Panc1 (cell line): ENCODE measurements at places on chromosomes 5 and 9.

DNA sequence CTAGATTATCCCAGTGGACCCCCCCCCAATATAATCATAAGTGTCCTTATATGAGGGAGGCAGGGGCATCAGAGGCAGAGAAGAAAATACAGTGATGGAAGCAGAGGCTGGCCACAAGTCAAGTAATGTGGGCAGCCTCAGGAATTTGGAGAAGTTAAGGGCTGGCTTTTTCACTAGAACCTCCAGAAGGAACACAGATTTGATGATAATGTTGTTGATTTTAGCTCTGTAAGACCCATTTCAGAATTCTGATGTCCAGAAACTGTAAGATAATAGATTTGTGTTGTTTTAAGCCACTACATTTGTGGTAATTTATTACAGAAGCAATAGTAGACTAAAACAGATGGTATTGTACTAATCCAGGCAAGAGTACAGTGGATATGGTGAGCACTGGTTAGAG is 36.3 kb upstream of the LRRTM2 start:
- H3K27ac ChIP-seq: no peak overlapping the region
- H3K4me3 ChIP-seq: no peak overlapping the region
- H3K36me3 ChIP-seq: no peaks in the 10 kb centered on the region
- H3K27me3 ChIP-seq: no peaks in the 10 kb centered on the region
- H3K4me1 ChIP-seq: no peaks in the 10 kb centered on the region

GRCh38 chr9:118038713-118039112 is 334.5 kb downstream of the TLR4 start:
- no peaks in the 10 kb centered on the region for H3K27me3 ChIP-seq
- no peaks in the 10 kb centered on the region for H3K36me3 ChIP-seq
- no peak overlapping the region for H3K27ac ChIP-seq
- no peak overlapping the region for H3K4me3 ChIP-seq
- H3K4me1 ChIP-seq: no peaks in the 10 kb centered on the region
- no peak for DNase-seq

- H3K36me3 ChIP-seq: peaks cover 6% of the 10 kb centered on the region; the same call in 1 of the 2 replicates
- no peak overlapping the region for H3K4me3 ChIP-seq
- no peaks in the 10 kb centered on the region for H3K27me3 ChIP-seq
- no peak for DNase-seq
- H3K4me1 ChIP-seq: peaks cover 5% of the 10 kb centered on the region
- H3K27ac ChIP-seq: no peak overlapping the region
Measured at GRCh38 chr9:100355561-100355960, 2.8 kb upstream of the TEX10 start.

- no peak overlapping the region for H3K27ac ChIP-seq
- no peak overlapping the region for H3K4me3 ChIP-seq
- peaks cover 5% of the 10 kb centered on the region; the same call in 1 of the 2 replicates for H3K36me3 ChIP-seq
- no peaks in the 10 kb centered on the region for H3K4me1 ChIP-seq
Measured at GRCh38 chr5:38483805-38484398, 72.5 kb downstream of the LIFR start.

- no peak for DNase-seq
- H3K27me3 ChIP-seq: no peaks in the 10 kb centered on the region
- no peak overlapping the region for H3K27ac ChIP-seq
- H3K4me3 ChIP-seq: no peak overlapping the region
- H3K36me3 ChIP-seq: no peaks in the 10 kb centered on the region
Measured at GRCh38 chr5:143413958-143414669, 10.6 kb upstream of the NR3C1 start.

DNA sequence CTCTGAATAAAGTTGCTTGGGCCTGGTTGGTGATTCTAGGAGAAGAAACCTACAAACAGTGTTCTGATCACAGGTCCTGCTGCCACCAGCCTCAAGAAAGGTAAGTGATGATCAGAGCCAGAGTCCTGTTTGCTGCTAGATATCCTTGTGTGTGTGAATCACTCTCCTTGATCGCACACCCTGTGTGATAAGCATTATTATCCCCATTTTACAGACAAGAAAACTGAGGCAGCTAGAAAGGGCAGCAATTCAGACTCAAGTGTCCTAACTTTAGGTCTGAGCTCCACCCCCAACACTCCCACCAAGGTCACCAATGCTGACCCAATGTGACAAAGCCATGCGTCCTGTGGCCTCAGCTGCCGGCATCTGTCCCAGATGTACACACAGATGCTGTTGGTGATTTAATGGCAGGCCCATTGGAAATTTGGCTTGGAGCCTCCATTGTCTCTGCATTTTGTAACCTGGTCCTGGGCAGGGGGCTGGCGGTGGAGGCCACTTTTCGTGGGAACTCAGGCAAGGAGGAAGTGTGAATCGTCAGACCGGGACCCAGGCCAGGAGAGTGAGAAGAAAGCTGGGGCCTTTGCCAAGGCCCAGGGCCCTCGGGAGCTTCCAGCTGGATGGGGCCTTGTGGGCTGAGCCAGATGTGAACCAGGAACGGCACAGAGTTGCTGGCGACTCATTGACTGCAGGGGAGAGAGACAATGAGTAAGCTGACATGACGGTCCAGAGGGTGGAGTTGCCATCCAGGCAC is 29.8 kb upstream of the GGTA1 start:
- H3K27me3 ChIP-seq: no peaks in the 10 kb centered on the region
- H3K4me1 ChIP-seq: no peaks in the 10 kb centered on the region
- no peak overlapping the region for H3K4me3 ChIP-seq
- DNase-seq: no peak
- no peaks in the 10 kb centered on the region for H3K36me3 ChIP-seq
- H3K27ac ChIP-seq: no peak overlapping the region

DNA sequence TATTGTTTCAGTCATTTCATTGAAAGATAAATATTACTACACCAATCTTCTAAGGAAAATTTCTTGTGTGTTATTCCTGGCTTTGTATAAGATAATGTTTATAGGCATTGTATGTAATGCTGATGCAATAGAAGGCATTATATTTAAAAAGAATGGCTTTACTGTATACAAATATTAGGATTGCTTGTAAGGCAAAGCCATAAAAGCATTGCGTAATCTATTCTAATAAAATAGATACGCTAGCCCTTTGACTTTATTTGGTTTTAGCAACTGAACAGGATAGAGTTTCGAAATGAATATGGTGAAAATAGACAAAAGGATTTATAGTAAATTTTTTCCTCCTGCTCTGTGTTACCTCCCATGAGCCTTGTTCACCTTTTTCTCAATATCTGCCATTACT is 5.5 kb upstream of the LYSMD3 start:
- no peak overlapping the region for H3K27ac ChIP-seq
- no peak overlapping the region for H3K4me3 ChIP-seq
- no peaks in the 10 kb centered on the region for H3K36me3 ChIP-seq

GRCh38 chr9:97697837-97698236 is 697 bp upstream of the XPA start:
- H3K27ac ChIP-seq: peak overlapping the region; percentile 87
- no peaks in the 10 kb centered on the region for H3K27me3 ChIP-seq
- no peak for DNase-seq
- H3K4me3 ChIP-seq: peak overlapping the region; percentile 78

GRCh38 chr5:155471027-155471426 is 457.5 kb downstream of the KIF4B start:
- no peaks in the 10 kb centered on the region for H3K4me1 ChIP-seq
- no peak overlapping the region for H3K4me3 ChIP-seq
- H3K27me3 ChIP-seq: no peaks in the 10 kb centered on the region
- H3K36me3 ChIP-seq: no peaks in the 10 kb centered on the region

GRCh38 chr5:112419164-112419985 is at the start of gene EPB41L4A:
TSS of gene EPB41L4A (minus strand) at chr5:112419277. CDS start at chr5:112419039, 238 bp downstream.
- H3K27ac ChIP-seq: no peak within 1 kb of the TSS
- 0 out of 2 replicates have a peak, but pooled peaks cover 3% of the 10 kb centered on the region for H3K4me1 ChIP-seq
- H3K27me3 ChIP-seq: peaks cover 47% of the 10 kb centered on the region
- H3K4me3 ChIP-seq: peak within 1 kb of the TSS; percentile 46

GRCh38 chr5:32383065-32383464 is 61.5 kb downstream of the ZFR start:
- no peaks in the 10 kb centered on the region for H3K27me3 ChIP-seq
- H3K27ac ChIP-seq: no peak overlapping the region
- no peak for DNase-seq

DNA sequence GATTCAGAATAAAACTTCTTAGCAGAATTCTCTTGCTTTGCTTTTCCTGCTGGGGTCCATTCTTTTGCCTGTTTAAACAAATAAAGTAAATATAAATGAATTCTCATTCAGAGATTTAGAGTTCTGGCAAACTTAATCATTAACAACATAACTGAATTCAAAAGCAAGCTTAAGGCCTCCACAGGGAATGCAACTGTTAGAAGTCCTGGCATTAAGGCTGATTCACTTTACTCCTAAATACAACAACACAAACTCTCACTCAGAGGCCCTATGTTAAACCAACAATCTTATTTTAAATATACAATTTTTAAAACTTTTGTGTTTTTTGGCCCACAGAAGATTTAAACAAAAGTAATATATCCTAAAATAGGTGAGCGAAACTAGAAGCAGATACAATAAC is 178.3 kb downstream of the AP3B1 start:
- H3K36me3 ChIP-seq: peaks cover 14% of the 10 kb centered on the region
- no peak overlapping the region for H3K27ac ChIP-seq
- no peak for DNase-seq
- no peaks in the 10 kb centered on the region for H3K27me3 ChIP-seq
- no peaks in the 10 kb centered on the region for H3K4me1 ChIP-seq
- no peak overlapping the region for H3K4me3 ChIP-seq

DNA sequence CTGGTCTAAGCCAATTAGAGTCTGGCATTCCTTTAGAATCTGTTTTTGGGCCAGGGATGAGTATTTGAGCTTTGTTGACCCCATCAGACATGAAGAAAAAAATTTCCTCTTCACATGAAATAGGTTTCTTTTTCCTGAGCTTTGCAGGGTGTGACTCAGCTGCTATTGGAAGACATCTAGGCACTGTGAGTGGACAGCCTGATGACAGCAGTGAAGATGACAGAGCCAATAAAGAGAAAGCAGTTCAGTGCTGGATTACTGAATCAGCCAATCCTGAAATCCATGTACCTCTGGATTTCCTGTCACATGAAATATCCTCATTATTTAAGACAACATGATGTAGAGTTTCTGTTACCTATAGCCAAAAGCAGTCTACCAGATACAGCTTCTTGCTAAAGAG is 51.3 kb upstream of the GRIA1 start:
- no peak overlapping the region for H3K4me3 ChIP-seq
- H3K36me3 ChIP-seq: no peaks in the 10 kb centered on the region
- no peak overlapping the region for H3K27ac ChIP-seq
- no peak for DNase-seq
- H3K4me1 ChIP-seq: no peaks in the 10 kb centered on the region
- no peaks in the 10 kb centered on the region for H3K27me3 ChIP-seq

DNA sequence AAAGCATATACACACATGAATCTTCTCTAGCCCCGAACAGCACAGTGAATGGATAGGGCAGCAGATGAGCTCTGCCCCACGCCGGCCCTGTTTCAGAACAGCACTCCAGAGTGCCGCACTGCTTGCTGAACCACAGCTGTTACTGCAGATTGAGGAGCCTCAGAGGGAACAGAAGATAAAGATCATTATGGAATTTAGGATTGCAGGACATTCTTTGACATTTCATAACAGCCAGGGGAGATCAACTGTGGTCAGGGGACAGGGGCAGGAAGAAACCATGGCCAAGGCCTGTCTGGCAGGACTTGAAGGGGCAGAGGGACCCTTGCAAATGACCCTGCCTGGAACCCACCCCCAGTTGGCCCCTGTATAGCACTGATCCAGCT is 20.6 kb downstream of the IRF1 start:
- no peak overlapping the region; the same call in 1 of the 2 replicates for H3K27ac ChIP-seq
- no peaks in the 10 kb centered on the region for H3K36me3 ChIP-seq
- peaks cover 14% of the 10 kb centered on the region for H3K4me1 ChIP-seq
- DNase-seq: no peak
- no peaks in the 10 kb centered on the region for H3K27me3 ChIP-seq

DNA sequence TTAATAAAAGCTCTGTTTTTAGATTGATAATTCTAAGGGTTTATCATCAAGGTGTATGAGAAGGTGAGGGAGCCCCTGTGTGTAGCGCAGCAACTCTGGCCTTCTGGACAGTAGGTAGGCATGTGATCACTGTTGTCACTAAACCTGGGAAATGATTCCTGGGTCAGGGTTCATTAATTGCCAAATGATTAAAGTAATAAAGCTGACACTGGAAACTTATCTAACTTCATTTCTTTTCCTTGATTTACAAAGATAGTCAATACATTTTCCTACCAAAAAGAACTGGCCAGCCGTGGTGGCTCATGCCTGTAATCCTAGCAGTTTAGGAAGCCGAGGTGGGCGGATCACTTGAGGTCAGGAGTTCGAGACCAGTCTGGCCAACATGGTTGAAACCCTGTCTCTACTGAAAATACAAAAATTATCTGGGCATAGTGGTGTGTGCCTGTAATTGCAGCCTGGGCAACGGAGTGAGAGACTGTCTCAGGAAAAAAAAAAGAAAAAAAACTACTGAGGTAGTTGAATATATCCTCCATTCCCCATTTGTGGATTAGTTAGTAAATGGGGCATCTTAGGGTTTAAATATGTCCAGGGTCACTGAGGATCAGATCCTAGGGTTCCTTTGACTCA is 2.4 kb downstream of the EHMT1 start:
- peaks cover 4% of the 10 kb centered on the region; the same call in 1 of the 2 replicates for H3K36me3 ChIP-seq
- no peak overlapping the region for H3K27ac ChIP-seq
- H3K27me3 ChIP-seq: no peaks in the 10 kb centered on the region
- no peak for DNase-seq
- no peak overlapping the region for H3K4me3 ChIP-seq

DNA sequence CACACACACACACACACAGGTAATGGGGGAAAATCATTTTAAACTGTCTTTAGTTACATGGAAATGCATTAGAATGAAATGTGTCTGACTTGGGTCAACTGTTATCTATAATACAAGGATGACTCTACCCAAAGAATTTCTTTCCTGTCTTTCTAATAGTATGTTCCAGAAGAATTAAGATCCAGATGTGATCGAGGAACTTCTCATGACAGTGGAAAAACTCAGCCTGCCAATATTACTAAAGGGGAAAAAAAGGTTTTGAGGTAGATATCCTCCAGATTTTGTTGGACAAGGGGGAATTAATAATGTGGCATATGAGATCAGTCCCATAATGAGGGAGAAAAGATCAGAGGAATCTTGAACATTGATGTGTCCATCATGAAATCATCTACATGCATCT is 190.6 kb upstream of the MAP3K1 start:
- no peaks in the 10 kb centered on the region for H3K36me3 ChIP-seq
- no peak overlapping the region for H3K4me3 ChIP-seq
- no peaks in the 10 kb centered on the region for H3K4me1 ChIP-seq
- H3K27ac ChIP-seq: no peak overlapping the region
- DNase-seq: no peak
- H3K27me3 ChIP-seq: no peaks in the 10 kb centered on the region

GRCh38 chr5:116451905-116452450 is 122.6 kb downstream of the SEMA6A start:
- no peaks in the 10 kb centered on the region for H3K36me3 ChIP-seq
- DNase-seq: no peak
- H3K4me1 ChIP-seq: no peaks in the 10 kb centered on the region
- no peak overlapping the region for H3K27ac ChIP-seq
- no peak overlapping the region for H3K4me3 ChIP-seq
- H3K27me3 ChIP-seq: no peaks in the 10 kb centered on the region

GRCh38 chr5:133393776-133394476 is 218.4 kb downstream of the FSTL4 start:
- H3K36me3 ChIP-seq: no peaks in the 10 kb centered on the region
- no peaks in the 10 kb centered on the region for H3K4me1 ChIP-seq
- H3K27me3 ChIP-seq: peaks cover 13% of the 10 kb centered on the region
- H3K27ac ChIP-seq: no peak overlapping the region

- no peaks in the 10 kb centered on the region for H3K27me3 ChIP-seq
- no peak overlapping the region for H3K27ac ChIP-seq
- no peak overlapping the region for H3K4me3 ChIP-seq
- DNase-seq: no peak
- no peaks in the 10 kb centered on the region for H3K36me3 ChIP-seq
Measured at GRCh38 chr5:124365361-124365801, 381.1 kb downstream of the ZNF608 start.
